ENCODE measurements at places on chromosomes 3 and 15.

DNA sequence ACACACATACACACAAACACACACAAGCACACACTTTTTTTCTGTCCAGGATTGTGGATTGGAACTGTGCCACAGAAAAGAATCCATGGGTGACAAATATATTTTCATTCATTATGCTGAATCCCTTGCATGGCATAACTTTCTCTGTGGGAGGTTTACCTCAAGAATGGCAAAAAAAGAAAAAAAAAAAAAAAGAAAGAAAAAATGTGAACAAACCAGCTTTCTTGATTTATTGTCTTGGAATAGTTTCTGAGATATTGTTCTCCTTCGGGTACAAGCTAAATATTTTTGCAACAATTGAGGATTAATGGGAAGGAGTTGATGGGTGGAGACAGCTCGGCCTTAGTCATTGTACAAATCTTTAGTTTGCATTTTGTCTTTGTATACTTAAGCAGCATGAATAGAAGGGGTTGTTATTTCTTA lies 153.1 kb downstream of the GMNC start:
- DNase-seq = no peak

- no peak for DNase-seq
Measured at GRCh38 chr15:38560456-38560926, 4.1 kb downstream of the RASGRP1 start.

DNA sequence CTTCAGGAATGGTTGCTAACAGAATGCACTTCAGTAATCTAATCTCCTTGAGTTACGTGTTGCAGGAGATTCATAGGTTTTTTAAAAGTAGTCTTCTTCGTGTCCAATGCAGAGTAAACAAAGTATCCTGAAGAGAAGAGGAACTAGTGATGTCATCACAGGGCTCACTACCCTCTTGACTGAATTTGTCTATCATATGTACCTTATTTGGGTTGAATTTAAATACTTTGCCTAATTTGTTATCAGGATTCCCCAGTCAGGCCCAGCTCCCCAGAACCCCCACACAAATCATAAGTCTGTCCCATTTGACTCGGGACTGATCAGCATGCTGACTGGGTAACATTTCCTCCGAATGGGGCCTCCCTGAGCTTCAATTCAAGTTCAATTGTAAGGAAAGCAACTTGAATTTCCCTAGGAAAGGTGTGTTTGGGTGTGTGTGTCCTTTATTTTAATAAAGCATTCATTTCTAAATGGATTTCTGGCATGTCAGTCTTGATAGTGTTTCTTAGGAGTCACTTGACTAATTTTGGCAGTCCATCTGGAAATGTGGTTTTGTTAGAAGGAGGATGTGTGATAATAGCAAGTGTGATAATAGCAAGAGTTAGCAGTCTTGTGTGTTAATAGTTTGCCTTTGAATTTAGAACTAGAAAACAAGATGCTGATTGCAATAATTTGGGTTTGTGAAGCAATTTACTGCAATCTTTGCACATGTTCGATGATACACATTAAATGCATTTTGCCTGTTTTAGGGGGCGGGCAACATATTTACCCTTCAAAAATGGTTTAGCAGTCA lies 21.9 kb downstream of the OXNAD1 start:
- no peak for DNase-seq

GRCh38 chr3:147008886-147009285 lies 397.5 kb downstream of the ZIC4 start:
- DNase-seq = no peak

DNA sequence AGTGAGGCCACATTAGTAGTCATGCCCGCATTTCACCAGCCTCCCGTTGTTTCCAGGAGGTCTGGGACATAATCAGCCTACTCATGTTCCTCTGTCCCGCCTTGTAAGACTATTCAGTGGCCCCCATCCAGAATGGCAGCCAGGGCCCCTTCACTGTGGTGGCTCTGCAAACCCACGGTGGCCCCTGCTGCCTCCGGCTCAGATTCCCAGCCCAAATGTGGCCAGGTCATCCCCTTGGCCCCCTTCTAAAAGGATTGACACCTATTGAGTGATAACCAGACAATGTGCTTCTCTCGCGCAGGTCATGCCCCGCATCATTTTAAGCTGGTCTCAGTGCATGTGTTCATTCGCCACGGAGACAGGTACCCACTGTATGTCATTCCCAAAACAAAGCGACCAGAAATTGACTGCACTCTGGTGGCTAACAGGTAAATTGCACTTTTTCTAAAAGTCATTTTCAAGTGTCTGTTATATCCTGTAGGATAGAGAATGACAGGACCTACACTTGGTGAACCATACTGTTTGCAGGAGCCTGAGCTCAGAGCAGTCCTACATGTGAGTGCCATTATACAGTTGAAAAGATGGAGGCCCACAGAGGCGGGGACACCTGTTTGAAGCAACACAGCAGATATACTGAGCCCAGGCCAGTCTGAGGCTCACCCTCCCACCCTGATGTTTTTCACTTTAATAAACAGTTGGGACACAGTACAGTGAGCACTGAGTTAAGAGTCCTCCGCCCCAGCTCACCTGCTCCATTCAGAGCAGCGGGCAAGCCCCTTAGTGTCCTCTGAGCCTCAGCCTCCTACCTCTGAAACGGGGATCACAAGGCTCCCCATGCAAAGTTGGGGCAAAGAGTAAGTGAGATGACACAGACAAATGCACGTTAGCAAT lies 47.7 kb downstream of the PXYLP1 start:
- DNase-seq = no peak

DNA sequence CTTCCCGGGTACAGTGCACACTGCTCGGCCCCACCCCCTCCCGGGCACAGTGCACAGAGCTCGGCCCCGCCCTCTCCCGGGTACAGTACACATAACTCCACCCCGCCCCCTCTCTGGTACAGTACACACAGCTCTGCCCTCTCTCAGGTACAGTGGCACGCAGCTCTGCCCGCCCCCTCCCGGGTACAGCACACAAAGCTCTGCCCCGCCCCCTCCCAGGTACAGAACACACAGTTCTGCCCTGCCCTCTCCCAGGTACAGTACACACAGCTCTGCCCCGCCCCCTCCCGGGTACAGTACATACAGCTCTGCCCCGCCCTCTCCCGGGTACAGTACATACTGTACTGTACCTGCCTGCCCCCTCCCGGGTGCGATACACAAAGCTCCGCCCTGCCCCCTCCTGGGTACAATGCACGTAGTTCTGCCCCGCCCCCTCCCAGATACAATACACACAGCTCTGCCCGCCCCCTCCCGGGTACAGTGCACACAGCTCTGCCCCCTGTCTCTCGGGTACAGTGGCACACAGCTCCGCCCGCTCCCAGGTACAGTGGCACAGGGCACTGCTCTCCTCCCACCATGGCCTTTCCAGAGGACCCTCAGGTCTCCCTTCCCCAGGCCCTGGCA lies 16.4 kb upstream of the PRR20G start:
- DNase-seq = no peak

DNA sequence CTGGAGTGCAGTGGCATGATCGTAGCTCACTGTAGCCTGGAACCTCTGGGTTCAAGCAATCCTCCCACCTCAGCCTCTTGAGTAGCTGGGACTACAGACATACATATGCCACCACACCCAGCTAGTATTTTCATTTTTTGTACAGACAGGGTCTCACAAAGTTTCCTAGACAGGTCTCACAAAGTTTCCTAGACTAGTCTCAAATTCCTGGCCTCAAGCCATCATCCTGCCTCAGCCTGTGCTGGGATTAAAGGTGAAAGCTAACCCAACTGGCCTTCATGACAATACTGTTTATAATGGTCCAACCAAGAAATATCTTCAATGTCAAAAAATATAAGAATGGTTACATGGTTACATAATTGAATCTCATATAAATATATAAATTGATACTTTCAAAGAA lies 24.0 kb downstream of the GPR176 start:
- DNase-seq = no peak

GRCh38 chr3:27380433-27381357 lies 11.5 kb upstream of the NEK10 start:
- no peak for DNase-seq

DNA sequence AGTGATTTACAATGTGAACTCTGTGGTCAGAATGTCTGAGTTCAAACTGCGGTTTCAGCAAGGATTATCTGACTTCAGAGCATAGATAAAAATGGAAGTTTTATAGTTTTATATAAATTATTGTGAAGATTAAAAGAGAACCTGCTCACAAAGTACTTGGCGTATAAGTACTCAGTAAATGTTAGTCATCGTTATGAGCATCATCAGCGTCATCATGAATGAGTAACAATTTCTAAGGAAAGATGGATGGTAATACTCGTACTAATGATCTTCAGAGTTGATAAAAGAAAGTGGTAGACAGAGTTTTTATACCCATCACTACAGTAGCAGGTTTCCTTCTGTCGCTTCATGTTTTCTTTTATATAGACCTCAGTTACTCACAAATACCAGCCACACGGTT lies 341.8 kb downstream of the RAP2B start:
- DNase-seq = no peak

- DNase-seq = no peak
Measured at GRCh38 chr15:88395872-88396781, 71.1 kb downstream of the MRPL46 start.

GRCh38 chr3:144104679-144105078 lies 133.1 kb downstream of the DIPK2A start:
- DNase-seq = no peak

GRCh38 chr3:168684519-168684918 lies 588.8 kb upstream of the GOLIM4 start:
- no peak for DNase-seq

DNA sequence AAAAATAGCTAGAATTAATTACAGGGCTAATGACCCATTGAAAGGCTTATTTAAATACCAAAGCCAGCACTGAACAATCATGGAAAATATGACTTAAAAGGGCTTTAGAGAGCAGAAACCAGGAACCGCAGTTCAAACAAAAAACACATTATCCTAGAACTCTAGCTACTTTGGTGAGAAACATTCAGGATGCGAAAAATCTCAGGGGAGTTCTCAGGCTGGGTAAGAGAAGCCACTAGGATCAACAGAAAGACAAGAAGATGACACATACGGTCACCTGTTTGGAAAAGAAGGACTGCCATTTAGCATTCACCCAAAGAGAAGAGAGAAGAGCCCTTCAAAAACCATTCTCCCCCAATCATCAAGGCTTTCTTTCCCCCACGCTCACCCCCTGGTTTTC lies 75.6 kb upstream of the ICE2 start:
- DNase-seq = no peak

- no peak for DNase-seq
Measured at GRCh38 chr15:75002398-75002797, 7.0 kb downstream of the SCAMP5 start.

- no peak for DNase-seq
Measured at GRCh38 chr3:87461036-87461435, 184.7 kb upstream of the POU1F1 start.

- DNase-seq = no peak
Measured at GRCh38 chr3:172749230-172749965, 1.1 kb upstream of the ECT2 start.

DNA sequence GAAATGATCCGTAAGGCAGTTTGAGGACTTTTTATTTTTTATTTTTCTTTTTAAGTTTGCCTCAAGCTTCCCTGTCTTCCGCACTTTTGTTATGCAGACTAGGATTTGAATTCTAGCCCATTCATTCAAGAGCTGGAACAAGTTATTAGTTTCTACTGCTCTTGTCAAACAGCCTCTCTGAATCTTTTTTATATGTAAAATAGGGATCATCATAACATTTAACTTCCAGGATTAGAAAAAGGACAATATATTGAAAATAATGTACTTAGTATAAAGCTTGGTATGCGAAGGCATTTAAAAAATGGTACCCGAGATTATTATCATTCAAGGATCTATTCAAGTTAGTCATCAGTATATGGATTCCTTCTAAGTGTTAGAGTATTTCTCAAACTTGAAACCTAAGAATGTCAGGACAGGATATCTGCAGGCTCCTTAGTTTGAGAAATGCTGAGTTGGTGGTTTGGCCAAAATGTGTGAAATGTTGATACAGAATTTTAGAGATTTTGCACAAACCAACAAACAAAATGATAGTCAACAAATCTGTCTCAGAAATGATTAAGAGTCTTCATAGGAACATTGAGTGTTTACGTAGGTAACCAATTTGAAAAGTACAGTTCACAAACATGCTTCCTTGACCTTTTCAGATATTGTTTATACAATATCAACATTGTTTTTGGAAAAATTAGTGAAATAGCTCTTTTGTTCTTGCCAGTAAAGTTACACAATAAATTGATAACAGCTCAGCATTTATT lies 40.5 kb upstream of the IGSF10 start:
- no peak for DNase-seq

DNA sequence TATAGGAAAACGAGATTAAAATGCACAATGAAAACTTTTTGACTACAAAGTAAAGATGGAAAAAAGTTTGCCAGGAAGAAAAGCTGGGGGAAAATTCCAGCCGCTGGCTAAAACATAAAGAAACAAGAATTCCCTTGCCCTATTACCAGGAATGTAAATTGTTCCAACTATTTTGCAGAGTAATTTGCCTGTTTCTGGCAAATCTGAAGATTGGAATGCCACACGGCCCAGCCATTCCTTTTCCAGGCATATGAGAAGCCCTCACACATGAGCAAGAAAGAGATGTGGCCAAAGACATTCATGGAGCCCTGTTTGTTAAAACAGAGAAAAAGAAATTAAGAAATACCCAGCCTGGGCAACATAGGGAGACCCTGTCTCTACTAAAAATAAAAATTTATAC lies 8.4 kb upstream of the GATA2 start:
- no peak for DNase-seq

GRCh38 chr15:78327466-78327865 lies 12.7 kb upstream of the CRABP1 start:
- DNase-seq = no peak

- DNase-seq = no peak
Measured at GRCh38 chr15:39411102-39411989, 169.5 kb upstream of the THBS1 start.

GRCh38 chr3:81291586-81291985 lies 469.9 kb downstream of the GBE1 start:
- no peak for DNase-seq

GRCh38 chr3:72041511-72041910 lies 256.6 kb upstream of the PROK2 start:
- DNase-seq = no peak

GRCh38 chr3:21672303-21672702 lies 78.7 kb downstream of the ZNF385D start:
- no peak for DNase-seq

DNA sequence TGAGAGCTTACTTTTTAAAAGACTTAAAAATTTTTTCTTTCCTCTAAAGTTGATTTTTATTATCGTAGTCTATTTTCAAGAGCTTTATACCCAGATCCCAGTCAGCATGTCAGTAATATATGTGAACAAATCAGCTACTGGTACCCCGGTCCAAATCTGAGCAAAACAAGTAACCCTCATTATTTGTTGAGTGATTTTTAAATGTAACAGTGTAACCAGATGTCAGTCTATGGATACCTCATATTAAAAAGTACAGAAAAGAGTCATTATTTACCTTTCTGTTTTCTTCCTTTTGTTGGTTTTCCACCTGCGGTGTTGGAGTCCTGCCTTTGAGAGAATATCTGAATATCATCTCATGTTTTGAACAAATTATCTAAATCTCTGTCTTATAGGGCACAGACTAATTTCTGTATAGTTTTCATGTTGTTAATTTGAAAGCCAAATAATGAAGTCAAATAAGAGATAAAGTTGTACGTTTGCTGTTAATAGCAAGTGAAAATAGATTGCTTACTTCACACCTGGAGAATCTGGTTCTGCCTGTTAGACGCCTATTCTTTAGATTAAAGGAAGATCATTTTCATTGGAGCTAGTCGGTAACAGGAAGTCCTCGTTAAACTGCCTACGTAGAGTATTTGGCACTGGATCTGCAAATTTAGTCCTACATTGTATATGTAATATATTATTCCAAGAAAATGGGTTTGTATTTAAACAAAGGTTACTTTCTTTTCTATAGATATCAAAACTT lies at the start of gene STX19:
Gene STX19, minus strand, starts transcription at position 505 of the 745 bp plus-strand sequence. CDS start 13,328 bp downstream, outside the sequence.
- DNase-seq = no peak

- DNase-seq = no peak
Measured at GRCh38 chr3:103873021-103873420, 1438.2 kb downstream of the ZPLD1 start.

Data from activated T-cell treated with anti-CD3 and anti-CD28 coated beads, Interleukin-2, amount 50 U/mL, for 1 hour (primary cell).